SJSA1 (cell line): ENCODE measurements at places on chromosomes 5 and 9. TPM values are rescaled to one million over a fixed set of nuclear protein-coding genes. Genes with fewer than 3 reads are reported as not detected.

The INSL4 gene
- 0.81 TPM in 1 of 2 replicates, not detected in the other for total RNA-seq

- H3K27ac ChIP-seq, result no peak overlapping the region
- no peak for DNase-seq
- H3K4me3 ChIP-seq, result no peak overlapping the region
- H3K27me3 ChIP-seq, result no peaks in the 10 kb centered on the region
Observed at GRCh38 chr9:18741945-18742344, 268.0 kb downstream of the ADAMTSL1 start.

- no peaks in the 10 kb centered on the region for H3K27me3 ChIP-seq
- H3K4me1 ChIP-seq, result peaks cover 24% of the 10 kb centered on the region
- H3K27ac ChIP-seq, result peak overlapping the region; percentile 30
- no peaks in the 10 kb centered on the region for H3K36me3 ChIP-seq
- H3K4me3 ChIP-seq, result no peak overlapping the region
Observed at GRCh38 chr5:82347201-82347865, 69.2 kb upstream of the RPS23 start.

DNA sequence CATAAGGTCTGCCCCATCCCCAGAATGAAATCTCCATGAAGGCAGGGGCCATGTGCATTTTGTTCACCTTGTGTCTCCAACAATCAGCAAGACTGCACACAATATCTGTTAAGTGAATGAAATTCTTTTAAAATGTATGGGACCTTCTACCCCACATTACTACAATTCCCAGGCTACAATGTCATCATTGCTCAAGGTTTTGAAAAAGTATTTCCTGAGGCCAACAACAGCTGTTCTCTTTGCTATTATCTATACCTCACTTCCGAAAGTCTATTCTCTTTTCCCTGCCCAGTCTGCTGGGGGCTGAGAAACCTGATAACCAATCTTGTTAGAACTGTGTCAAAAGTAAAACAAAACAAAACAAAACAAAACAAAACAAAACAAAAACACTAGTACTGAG lies 29.2 kb downstream of the HOMER1 start:
- no peak overlapping the region for H3K27ac ChIP-seq
- H3K27me3 ChIP-seq, result no peaks in the 10 kb centered on the region
- H3K4me1 ChIP-seq, result peaks cover 24% of the 10 kb centered on the region
- H3K36me3 ChIP-seq, result no peaks in the 10 kb centered on the region
- no peak overlapping the region for H3K4me3 ChIP-seq
- no peak for DNase-seq

- H3K36me3 ChIP-seq, result no peaks in the 10 kb centered on the region
- DNase-seq, result peak; percentile 1
- H3K4me3 ChIP-seq, result no peak overlapping the region
- H3K27me3 ChIP-seq, result no peaks in the 10 kb centered on the region
Observed at GRCh38 chr5:83281176-83281575, 190.4 kb upstream of the VCAN start.
